ENCODE measurements at places on chromosomes 4 and X.

- peak; percentile 50 for DNase-seq
These were observed 72.4 kb downstream of the PCDH7 start for GRCh38 chr4:30792601-30793000.

GRCh38 chrX:17860811-17861488, at the start of gene RAI2:
Gene RAI2, minus strand, starts transcription at chrX:17861298. Its CDS starts 59,288 bp downstream, at chrX:17802010.
- DNase-seq = no peak

GRCh38 chr4:185005219-185005819, 13.0 kb upstream of the HELT start:
- DNase-seq = peak; percentile 27

DNA sequence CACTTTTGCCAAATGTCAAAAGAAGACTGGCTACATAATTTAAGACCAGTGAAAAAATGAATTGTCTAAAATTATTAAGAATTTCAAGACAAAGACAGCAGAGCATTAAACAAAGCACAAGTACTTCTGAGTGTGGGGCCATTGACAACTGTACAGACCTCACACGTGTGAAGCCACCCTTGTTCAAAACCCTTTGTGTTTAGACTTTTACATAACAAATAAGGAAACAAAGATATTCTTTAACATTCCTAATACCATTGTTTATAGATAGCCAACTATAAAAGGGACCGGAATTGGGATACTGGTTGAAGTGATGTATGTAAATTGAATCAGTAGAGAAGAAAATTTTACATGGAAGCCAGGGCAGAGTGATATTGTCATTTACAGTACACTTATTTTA, 624.2 kb downstream of the PCDH18 start:
- DNase-seq = no peak

DNA sequence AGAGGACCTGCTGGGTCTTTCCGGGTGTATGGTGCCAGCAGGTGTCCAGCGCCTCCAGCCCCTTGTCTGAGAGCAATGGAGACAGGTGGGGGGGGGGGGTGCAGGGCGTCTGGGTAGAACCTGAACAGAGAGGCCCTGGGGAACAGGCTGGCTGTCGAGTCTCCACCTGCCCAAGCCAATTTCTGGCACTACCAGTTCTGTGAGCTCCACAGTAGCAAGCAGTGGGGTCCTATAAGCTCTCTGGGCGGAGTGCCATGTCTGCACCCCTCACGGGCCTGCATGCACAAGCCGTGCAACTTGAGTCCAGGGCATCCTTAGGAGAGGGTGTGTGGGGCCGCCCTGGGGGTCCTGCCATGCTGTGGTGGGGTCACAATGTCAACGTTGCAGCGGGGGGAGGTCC, 10.1 kb upstream of the FGFR3 start:
- DNase-seq = no peak

DNA sequence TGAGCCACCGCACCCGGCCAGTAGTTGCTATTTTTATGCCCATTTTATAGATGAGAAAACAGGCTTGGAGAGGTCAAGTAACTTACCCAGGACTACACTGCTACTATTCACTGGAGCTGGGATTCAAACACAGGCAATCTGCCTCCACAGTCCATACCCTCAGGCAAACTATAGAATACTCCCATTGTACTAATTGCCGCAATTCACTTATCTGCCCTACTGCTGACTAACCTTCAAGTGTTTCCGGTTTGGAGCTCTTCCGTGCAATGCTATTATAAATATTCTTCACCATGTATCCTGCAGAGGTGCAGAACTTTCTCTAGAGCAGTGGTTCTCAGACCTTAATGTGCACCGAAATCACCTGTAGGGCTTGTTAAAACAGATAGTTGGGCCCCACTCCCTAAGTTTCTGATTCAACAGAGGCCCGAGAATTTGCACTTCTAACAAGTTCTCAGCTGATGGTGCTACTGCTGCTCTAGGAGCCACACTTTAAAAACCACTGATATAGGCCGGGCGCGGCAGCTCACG, 1.9 kb upstream of the G3BP2 start:
- no peak for DNase-seq

- DNase-seq = no peak
These were observed 17.1 kb downstream of the GAK start for GRCh38 chr4:915041-915474.

DNA sequence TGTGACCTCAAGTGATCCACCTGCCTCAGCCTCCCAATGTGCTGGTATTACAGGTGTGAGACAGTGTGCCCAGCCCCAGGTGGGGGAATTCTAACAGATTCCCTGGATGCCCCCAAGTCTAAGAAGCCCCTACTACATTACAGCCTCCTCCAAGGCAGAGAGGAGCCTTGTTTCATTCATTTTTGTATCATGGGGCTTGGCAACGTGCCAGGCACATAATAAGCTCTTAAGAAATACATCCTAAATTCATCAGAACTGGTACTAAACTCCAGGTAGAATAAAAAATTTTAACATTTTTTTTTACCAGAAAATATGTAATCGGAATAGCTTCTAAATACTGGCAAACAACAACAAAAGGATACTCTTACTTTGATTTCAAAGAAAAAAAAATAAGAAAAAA, 127.1 kb downstream of the CHIC2 start:
- DNase-seq = no peak

- no peak for DNase-seq
These were observed 10.9 kb upstream of the HSFX1 start for GRCh38 chrX:149762696-149763614.

All from astrocyte (in vitro differentiated cells and primary cell).